NCI-H1930 (cell line): ENCODE measurements at places on chromosomes 1 and 21.

DNA sequence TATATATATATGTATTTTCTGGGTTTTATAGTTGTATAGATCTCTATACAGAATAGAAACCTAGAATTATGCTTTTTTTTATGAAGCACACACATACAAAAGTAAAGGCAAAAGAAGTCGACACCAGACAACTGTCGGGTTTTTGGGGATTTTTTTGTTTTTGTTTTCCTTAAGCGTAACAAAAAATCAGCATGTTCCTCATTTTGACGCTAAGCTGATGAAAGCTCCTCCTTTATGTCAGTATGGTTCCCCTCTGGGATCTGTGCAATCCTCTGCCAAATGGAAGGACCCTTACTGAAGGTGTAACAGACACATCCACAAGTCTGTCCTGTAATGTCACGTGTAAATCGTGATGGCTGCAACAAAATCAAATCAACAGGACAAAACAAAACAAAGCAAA lies 226.2 kb downstream of the RHOU start:
- DNase-seq: no peak

DNA sequence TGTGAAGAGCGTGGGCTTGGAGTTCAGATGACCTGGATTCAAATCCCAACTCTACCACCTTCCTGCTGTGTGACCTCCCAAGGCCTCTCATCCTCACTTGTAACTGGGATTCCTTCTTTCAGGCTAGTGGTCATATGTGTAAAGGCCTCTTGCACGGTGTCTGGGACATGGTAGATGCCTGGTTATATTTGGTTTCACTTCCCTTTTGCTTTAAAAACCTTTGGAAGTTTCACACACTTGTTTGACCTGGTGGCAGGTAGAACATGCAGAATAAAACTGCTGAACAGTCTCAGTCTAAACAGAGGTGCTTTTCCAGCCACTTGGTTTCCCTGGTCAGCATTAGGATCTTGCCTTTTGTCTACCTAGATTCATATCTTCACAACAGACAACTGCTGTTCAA lies 37.0 kb upstream of the RCAN3 start:
- DNase-seq: no peak

DNA sequence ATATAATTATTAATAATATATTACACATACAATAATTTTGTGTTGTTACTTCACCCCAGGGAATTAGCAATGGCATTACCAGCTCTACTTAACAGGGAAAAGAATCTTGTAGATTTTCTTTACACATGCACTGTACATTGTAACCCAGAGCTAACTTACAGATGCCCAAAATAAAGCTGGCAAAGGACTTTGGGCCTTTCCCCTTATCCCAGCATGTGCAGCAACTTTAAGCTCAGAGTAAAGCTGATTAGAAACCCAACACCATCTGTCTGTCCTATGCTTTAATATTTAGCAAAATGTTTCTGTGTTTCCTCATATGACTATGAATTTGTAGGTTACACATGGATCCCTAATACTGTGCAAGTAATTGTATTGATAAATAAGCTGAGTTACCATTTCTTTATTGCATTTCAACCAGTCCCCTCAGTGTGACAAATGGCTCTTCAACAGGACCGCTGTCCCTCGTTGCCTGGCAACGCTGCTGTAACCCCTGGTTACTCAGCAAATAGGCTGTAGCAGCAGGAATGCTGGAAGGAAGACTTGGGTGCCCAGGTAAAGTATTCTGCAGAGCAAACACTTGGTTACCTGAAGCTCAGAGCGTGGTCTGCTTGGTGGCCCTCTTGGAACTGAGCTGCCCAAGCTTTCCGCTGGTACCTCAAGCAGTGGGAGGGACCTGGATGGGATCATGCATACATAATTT lies at the start of gene USH2A:
Gene USH2A, minus strand, starts transcription at position 628 of the 700 bp plus-strand sequence. CDS start 1,112 bp downstream, outside the sequence.
- no peak for DNase-seq

DNA sequence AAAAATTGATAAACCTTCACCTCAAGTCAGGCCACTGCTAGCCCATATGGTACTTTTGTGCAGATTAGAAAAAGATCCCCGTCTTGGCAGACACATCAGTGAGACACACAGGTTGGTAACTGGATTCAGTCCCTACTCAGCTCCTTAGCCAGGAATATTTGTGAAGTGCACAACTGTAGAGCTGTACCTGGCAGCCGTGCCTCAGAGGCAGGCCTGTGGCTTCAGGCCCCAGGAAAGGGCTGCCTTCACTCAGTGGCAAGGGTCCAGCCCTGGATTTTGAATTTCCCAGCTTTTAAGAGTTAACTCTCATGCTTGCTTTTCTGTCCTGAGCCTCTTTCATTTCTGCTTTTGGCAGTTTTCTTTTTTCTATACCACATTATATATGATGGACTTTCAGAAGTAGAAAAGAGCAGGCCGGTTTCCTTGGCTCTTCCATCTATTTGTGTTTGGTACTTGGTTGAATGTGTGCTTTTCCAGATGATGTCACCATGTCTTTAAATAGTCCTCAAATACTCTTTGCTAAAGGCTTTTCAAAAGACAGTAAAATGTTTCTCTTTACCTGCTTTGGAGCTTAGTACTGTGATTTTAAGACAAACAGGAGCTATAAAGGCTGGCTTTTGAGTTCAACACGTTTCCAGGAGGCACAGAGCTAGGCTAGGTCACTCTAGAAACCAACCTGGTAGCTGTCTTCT lies 186.6 kb downstream of the AK5 start:
- no peak for DNase-seq

DNA sequence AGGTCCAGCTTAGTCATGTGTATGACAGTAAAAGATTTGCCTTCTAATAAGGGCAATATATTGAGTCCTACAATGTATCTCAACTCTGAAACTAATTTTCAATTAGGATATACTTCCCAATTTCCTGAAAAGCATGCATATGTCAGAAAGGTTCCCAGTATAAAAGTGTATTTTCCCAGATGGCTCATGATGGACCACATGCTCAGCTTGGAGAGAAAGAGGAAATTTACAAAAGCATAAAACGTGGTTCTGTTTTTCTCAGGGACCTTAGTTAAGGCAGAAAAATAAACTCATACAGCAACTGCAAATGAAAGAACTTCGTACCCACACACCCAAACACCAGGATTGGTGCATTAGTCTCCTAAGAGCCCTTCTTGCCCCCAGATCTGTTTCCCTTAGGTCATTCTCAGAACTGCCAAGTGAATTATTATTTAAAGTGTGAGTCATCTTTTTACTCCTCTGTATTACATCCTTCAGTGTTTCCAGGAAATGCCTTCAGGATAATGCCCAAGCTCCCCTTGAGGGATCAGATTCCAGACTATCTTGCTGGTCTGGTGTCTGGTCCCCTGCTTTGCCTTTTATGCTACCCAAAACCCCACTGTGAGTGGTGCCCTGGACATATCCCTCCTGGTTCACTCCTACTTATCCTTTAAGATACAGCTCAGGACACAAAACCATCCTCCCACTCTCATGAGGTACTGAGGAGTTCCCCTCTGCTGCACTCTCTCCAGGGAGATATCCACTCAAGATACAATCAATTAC lies 57.4 kb downstream of the SSX2IP start:
- no peak for DNase-seq

- DNase-seq: no peak
Measured at GRCh38 chr1:56278061-56278460, 301.3 kb downstream of the PLPP3 start.

DNA sequence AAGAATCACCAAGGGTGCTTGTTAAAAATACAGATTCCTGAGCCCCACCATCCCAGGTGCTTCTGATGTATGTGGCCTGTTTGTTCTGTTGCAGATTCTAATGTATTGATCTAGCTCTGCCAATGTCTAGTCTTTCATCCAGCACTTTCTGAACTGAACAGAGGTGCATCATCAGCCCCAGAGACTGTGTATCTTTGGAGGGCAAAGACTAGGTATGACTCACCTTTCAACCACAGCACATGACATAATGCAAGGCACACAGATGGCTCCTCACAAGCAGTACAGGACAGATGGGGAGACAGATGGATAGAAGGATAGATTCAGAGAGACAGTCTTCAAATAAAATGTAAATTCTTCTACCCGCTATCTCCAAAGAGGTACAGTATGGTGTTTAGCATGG lies 32.3 kb downstream of the CD58 start:
- no peak for DNase-seq
